Activated CD4-positive, alpha-beta T cell treated with anti-CD3 and anti-CD28 coated beads, Interleukin-2, amount 50 U/mL, for 16 hours (primary cell): ENCODE measurements at places on chromosomes 2 and 18.
A peak's percentile ranks its signal among the peaks of the same experiment; 100 is the strongest.

- no peak for DNase-seq
Observed at GRCh38 chr2:174792309-174793025, 28.2 kb upstream of the CHRNA1 start.

GRCh38 chr2:51535763-51536162, 503.8 kb upstream of the NRXN1 start:
- no peak for DNase-seq

GRCh38 chr2:169141713-169142352, 72.5 kb downstream of the DHRS9 start:
- peak; percentile 57 for DNase-seq

- no peak for DNase-seq
Observed at GRCh38 chr2:59654710-59655109, 898.7 kb downstream of the BCL11A start.
